ENCODE measurements at places on chromosomes 3 and 15.

GRCh38 chr3:66709532-66709931 is 208.7 kb upstream of the LRIG1 start:
- peak; percentile 32 for DNase-seq

GRCh38 chr15:49232236-49232806 is 62.3 kb downstream of the GALK2 start:
- no peak for DNase-seq

DNA sequence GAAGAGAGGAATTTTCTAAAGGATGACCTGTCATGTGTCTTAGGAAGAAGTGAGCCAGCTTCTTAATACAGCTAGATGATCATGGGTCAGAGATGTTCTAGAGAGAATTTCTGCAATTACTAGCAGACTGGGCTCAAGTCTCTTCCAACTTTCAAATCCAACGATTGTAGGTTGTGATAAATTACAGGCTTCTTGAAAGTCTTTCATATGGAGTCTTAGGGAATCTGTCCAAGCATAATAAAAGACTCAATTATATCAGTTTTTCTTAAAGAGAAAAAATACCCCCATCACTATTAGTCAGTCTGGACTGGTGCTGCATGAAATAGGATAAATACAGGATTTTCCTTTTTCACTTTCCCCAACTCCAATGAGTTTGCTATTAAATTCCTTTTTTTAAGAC is 59.1 kb downstream of the DRD3 start:
- no peak for DNase-seq

DNA sequence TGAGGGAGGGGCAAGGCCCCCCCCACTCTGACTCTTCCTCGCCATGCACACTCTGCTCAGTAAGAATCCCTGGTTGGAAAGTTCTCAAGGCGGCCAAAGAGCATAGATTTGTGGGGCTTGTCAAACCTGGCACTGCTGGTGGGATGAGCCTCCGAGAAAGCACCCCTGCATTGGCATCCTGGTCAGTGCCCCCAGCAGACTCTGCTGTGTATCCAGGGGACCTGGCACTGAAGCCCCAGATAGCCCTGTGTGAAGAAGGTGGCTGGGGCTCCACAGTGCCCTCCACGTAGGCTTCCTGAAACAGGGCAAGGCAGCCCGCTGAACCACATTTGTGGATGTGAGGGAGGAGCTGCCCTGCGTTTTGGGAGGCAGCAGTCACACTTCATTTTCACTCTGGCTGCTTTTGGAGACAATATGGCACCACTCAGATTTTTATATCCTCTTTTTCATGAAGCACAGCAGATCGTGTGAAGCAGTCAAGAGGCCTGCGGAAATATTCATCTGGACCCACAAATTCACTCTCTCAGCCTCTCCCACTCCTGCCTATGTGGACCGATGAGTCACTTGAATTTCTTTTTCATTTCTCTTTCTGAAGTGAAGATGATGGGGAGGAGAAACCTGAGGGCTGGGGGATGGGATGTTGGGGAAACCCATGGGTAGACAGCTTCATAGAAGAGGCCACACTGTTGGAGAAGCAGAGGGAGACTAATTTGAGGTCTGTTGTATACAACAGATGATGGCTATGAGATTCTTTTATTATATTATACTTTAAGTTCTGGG is 88.7 kb upstream of the BCL6 start:
- no peak for DNase-seq

DNA sequence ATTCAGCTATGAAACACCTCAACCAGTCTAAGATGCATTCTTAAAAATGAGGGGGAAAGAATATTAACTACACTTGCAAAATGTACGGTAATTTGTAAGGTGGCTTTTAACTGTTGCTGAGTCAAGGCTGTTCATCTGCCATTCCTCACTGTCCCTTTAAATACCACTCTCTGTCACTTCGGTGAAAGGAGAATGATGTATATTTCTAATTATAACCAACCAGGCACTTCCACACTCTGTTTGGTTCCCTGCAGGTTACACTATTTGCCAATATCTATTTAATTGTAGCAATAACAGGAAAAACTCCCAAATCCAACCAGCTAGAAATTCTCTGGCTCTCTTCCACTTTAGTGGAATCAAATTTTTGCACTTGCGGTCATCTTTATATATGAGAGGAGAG is 70.5 kb upstream of the SLCO3A1 start:
- no peak for DNase-seq

Data from tongue (tissue), 3 donors.